Central memory CD4-positive, alpha-beta T cell (primary cell): ENCODE measurements at places on chromosomes 2 and 18.

DNA sequence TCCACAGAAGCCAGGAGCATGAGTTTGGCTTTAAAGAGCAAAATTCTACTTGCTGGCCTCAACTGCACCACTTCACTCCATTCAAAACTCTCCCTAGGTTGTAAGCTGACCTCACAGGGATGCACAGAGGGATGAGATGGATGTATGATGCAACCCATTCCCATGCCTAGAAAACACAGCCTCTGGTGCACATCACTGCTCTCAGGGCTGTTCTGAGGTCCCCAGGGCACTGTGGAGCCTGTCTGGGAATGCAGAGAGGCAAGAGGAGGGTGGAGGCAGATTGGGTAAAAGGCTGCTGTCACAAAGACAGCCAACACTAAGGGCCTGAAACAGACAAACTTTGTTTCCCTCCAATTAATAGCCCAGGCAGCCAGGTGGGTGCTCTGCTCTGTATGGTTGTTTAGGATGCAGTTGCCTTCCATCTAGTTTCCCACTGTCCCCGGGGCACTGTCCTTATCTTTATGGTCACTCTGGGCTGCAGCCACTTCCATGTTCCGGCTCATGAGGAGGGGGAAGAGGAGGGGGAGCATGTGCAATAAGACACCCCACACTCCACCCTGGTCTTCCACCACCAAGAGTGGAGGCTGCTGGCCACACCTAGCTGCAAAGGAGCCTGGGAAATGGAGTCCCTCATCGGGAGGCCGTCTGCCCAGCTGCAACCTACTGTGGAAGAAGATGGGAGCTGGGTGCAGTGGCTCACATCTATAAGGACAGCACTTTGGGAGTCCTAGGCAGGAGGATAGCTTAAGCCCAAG is 7.0 kb downstream of the GPR45 start:
- no peak for DNase-seq

DNA sequence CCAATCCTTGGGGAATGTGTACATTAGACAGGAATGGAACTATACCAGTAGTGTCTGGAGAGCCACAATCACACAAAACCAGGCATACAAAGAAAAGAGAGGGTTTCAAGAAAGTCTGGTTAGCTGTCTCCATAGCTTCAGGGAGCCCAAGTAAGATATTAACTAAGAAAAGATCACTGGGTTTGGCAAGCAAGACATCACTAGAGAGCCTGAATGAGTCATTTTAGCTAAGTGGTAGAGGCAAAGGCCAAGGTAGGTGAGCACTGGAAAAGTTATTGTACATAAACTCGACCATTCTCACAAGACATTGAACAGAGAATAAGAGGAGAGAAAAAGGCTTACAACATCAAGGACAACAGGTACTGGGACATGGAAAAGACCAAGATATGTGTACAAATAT is 143.8 kb upstream of the ARL4C start:
- no peak for DNase-seq

DNA sequence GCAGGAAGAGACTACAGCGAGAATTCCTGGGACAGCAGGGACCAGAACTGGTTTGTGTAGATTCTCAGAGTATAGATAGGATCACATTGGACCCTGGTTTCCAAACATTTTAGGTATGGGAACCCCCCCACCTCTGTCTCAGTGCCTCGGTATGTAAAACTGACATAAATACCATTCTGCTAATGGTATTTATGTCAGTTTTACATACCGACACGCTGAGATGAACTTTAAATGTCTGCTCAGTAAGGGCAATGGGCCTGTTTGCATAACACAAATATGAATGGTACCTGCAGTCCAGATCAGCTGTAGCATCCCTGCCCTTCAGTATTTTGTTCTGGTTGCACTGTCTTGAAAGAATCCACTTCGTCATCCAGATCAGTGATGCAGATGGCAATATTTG is 73.2 kb downstream of the WDSUB1 start:
- DNase-seq = no peak

DNA sequence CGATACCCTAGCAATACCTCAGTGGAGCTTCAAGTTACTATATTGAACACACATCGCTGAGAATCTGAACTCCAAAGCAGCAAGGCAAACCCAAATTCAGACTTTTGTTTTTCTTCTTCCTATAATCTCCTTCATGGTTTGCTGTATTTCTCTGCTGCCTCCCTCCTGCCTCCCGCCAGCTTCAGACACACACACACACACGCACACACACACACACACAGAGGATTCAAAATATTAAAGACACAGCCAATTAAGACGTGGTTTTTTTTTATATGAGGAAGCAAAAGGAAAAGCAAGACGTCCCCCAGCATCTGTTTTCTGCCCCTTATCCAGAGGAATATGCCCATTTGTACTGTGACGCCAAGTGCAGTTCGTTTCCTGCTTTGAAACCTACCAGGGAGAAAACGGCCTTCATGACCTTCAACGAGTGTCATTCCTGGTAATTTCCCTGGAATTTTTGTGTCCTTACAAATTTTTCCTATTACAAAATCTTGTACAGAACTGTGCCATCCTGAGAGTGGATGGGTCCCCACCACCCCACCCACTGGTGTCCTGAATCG is 547.9 kb upstream of the ID2 start:
- no peak for DNase-seq

DNA sequence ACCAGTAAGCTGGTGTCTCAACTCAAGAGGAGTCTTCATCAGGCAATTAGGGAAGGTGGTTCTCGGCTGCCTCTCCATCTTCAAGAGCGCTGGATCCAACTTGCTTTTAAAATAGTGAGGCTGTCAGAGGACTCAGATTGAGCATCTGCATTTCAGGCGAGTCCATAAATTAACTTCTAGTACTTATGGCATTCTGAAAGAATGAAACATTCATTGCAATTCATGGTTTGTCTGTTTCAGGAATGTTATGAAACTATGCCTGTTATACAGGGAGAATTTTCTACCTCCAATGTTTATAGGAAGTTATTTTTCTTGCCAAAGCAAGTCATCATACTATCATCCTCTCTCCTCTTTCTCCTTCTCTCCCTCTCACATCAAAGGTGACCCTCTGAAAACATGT is 883.2 kb downstream of the SLC4A3 start:
- no peak for DNase-seq

- no peak for DNase-seq
Measured at GRCh38 chr18:70243131-70243929, 37.8 kb upstream of the RTTN start.

DNA sequence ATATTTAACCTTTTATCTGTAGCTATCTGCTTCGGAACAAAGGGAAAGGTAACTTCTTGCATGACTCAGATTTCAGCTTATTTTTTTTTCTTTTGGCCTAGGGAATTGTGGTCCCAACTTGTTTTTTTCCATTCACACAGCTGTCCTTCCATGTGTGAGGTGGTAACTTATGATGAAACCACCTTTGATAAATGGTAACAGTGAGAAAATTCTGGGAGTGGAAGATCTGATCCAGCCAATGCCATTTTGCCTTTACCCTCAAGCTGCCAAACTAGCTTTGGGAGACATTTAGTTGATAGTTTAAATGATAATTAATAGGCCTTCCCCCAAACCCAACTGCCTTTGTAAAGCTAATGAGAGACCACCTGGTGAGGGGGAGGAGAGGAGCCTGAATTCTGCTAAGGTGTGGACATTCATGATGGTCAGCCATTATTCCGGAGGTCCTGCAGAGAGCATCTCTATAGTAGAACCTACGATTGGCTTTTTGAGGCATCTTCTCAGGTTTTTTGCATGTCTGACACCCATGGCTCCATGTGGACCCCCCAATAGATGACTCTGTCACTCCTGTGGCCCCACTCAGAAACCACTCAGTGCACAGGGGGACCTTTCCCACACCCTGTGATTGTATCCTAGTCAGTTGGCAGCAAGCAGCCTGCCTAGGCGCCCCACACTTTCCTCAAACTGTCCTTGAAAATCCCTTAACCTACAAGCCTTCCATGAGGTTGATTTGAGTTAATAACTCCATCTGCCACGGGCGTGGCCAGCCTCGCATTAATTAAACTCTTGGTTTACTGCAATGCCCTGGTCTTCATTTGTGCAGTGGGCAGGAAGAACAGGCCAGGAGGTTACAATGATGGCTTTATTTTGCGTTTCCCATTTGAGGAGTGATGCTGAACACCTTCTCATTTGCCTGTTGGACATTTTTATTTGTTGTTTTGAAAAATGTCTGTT is 263.5 kb upstream of the PXDN start:
- no peak for DNase-seq

- DNase-seq = no peak
Measured at GRCh38 chr18:35085450-35086380, 44.5 kb downstream of the MAPRE2 start.

DNA sequence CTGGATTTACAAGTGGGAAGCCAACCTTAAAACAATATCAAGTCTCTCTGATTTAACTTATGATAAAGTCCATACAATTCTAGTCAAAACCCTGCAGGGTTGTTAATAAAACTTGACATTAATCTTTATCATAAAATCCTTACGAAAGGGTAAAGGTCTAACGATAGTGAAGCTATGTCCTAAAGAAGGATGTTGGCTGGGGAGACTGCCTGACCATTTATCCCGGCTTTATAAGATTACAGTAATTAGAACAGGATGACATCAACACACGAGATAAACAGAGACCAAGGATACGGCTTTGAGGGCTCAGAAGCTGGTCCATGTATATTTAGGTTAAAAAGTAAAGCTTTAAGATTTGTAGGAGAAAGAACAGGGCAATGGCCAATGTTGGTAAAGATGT is 189.0 kb upstream of the COPS8 start:
- no peak for DNase-seq

DNA sequence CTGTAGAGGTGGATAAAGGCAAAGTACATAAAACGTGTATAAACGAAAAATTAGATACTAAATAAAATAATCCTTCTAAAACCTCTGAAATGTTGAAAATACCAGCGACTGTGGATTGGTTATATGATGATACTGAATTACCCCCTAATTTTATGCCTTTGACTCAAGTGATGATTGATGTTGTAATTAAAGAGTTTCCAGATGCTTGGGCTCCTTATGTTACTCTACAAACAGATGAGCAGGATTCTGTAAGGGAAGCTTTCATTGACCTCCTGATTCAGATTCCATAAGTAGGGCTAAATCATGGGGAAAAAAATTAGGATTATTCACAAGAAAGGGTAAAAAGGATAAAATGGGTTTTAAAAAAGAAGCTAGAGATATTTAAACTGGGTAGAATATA is 418.2 kb upstream of the SLC39A10 start:
- no peak for DNase-seq

DNA sequence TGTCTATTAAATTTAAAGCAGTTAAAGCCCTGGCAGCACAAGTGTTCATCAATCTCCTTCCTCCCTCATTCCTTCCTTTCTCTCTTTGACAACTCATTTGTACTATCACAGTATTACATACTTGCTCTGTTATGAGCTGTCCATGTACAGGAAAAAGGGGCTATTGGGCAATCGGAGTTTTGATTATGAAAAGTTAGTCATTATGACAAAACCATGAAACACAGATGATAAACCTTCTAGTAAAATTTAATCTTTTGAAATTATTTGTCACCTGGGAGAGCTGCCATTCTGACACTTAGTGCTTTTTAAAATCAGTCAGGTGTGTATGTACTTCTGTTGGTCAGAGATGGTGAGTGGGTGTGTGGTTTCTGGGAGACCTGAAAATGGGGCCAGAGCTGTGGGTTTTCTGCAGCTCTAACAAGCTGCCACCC is 39.4 kb downstream of the MAP4K4 start:
- DNase-seq = no peak

GRCh38 chr2:206989311-206989710 is 50.0 kb downstream of the CPO start:
- DNase-seq = no peak

GRCh38 chr2:3241971-3242746 is 135.5 kb downstream of the EIPR1 start:
- no peak for DNase-seq

GRCh38 chr2:187349326-187349944 is 98.6 kb downstream of the CALCRL start:
- DNase-seq = no peak

- no peak for DNase-seq
Measured at GRCh38 chr2:43725711-43726246, 48.1 kb upstream of the DYNC2LI1 start.

DNA sequence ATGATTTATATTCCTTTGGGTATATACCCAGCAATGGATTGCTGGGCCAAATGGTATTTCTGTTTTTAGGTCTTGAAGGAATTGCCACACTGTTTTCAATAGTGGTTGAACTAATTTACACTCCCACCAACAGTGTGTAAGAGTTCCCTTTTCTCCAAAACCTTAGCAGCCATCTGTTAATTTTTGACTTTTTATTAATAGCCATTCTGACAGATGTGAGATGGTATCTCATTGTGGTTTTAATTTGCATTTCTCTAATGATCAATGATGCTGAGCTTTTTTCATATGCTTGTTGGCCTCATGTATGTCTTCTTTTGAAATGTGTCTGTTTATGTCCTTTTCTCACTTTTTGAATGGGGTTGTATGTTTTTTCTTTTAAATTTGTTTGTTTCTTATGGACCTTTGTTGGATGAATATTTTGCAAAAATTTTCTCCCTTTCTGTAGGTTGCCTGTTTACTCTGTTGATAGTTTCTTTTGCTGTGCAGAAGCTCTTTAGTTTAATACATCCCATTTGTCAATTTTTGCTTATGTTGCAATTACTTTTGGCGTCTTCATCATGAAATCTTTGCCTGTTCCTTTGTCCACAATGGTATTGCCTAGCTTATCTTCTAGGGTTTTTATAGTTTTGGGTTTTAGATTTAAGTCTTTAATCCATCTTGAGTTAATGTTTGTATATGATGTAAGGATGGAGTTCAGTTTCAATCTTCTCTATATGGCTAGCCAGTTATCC is 119.7 kb upstream of the XIRP2 start:
- DNase-seq = no peak

DNA sequence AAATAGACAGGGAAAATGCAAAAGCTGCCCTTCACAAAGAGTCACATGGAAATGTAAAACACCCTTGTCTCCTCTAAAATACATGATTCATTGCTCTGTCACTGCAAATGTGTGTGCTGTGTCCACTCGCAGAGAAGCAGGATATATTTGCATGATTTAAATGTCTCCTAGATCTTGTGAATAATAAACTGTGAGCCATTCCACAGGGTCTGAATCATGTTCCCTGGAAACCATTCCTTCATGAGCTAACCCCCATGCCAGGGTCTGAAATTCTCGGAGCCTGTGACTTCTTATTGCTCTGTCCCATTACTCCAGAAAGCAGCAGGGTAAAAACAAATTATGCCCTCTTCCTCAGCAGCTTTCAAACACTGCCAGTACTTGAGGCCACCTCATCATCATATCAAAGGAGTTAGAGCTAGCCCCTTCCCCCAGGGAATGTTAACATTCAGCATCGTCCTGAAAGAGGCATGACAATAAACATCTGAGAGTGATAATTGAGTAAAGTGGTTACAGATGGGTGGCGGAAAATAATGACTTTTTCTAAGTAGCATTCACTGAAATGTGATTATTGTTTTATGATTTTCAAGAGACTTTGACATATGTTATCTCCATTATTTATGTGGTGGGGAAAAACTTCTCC is 11.7 kb upstream of the CNGA3 start:
- DNase-seq = no peak
